ENCODE measurements at places on chromosomes 5 and 9.

DNA sequence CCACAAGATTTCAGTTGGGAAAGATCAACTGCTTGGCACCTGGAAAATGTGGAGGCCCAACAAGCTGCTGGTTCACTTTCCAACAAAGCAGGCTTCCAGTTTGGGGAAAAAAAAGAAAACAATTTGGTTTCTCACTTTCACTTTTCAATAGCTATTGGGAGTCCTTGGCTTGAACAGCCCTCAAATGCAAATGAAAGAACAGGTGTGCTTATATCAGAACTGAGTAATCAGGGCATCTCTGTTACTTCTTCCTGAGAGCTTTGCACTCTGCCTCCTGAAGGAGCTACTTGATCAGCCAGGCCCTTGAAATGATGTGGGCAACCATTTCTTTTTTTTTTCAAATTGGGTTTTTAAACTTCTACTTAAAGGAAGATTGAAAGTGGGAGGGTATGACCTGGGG is 73.5 kb downstream of the MFAP3 start:
- DNase-seq, result no peak

GRCh38 chr9:105330755-105331154 is 86.3 kb downstream of the SLC44A1 start:
- DNase-seq, result no peak

GRCh38 chr9:87882627-87883026 is at the start of gene SPATA31E1:
SPATA31E1 (plus strand) TSS chr9:87882877; CDS start chr9:87882892, 15 bp downstream.
- DNase-seq, result no peak

GRCh38 chr9:131260751-131261452 is 15.4 kb downstream of the FAM78A start:
- no peak for DNase-seq

GRCh38 chr5:177189965-177190364 is 56.4 kb downstream of the NSD1 start:
- no peak for DNase-seq

GRCh38 chr9:114100536-114100935 is 1.4 kb upstream of the KIF12 start:
- no peak for DNase-seq

GRCh38 chr9:92763721-92764380 is 782 bp downstream of the BICD2 start:
- no peak for DNase-seq

DNA sequence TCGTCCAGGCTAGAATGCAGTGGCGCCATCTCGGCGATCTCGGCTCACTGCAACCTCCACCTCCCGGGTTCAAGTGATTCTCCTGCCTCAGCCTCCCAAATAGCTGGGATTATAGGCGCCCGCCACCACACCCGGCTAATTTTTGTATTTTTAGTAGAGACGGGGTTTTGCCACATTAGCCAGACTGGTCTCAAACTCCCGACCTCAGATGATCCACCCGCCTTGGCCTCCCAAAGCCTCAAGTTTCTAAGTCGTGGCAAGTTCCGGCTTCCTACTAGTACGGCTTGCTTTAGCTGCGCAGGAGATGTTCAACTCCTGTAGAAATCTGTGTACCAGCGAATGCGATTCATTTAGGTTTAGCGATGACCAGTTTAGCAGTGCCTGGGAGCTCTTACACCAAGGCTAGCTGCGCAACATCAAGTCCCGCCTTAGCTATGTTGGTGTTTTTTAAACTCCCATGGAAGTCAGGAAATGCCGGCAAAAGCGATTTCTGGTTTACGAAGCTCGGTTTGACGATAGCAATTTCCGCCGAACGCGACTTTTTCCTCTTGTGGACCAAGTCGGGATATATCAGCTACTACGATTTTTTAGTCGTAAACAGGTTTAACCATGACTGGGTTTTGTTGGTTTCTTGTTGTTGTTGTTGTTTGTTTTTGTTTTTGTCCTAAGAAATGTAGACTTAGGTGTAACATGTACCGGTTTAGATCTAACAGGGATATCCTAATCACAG is 46.4 kb downstream of the ANXA2R start:
- no peak for DNase-seq

GRCh38 chr5:131787736-131788135 is 9.1 kb downstream of the FNIP1 start:
- DNase-seq, result no peak

- DNase-seq, result no peak
Measured at GRCh38 chr9:104896131-104896530, 31.8 kb downstream of the ABCA1 start.

DNA sequence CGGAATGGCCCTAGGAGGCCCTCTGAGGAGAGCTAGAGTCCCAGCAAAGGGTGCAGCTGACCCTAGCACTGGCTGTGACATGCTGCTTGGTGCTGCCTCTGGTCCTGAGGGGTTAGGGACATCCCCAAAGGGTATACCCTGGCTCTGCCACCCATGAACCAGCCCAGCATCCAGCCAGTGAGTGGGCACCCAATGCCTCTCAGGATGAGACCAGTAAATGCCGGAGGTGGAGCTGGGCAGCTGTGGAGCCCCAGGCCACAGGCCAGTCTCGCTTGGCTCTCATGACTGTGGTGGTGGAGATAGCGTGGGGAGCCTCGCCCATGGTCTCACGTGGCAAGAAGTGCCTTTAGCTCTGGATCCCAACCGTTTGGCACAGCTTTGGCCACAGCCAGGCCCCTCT is 3.7 kb upstream of the CEL start:
- DNase-seq, result no peak

- no peak for DNase-seq
Measured at GRCh38 chr5:76701298-76701697, 14.6 kb upstream of the F2R start.

DNA sequence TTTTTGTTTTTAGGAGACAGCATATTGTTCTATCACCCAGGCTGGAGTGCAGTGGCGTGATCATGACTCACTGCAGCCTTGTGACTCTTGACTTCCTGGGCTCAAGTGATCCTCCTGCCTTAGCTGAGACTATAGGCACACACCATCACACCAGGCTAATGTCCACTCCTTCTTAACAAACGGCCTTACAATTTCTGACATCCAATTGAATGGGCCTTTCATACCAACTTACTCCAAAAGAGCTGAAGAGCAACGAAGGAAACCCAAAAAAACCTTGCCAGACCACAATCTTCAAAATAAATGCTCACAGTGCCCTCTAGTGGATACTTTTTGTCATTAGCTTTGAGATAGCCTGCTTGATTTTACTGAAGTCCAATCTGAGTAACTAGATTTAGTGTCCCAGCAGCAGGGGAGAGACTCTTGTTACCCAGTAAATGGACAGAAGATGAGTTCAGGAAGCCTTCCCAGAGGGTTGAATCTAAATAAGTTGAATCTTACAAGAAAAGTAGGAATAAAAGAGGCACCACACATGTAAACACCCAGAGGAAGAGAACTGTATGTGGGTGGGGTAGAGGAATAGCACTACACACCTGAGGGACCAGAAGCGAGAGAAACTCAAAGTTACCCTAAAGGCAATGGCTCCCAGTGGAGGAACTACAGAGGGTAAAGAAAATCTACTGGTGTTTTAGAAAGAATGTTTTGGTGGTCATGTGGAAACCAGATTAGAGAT is 9.3 kb downstream of the ZNF622 start:
- DNase-seq, result peak; percentile 8

GRCh38 chr5:168793841-168794837 is 215.0 kb upstream of the PANK3 start:
- DNase-seq, result no peak

- no peak for DNase-seq
Measured at GRCh38 chr9:117725426-117725887, 21.3 kb downstream of the TLR4 start.

GRCh38 chr5:180622910-180623309 is 26.5 kb downstream of the FLT4 start:
- no peak for DNase-seq

DNA sequence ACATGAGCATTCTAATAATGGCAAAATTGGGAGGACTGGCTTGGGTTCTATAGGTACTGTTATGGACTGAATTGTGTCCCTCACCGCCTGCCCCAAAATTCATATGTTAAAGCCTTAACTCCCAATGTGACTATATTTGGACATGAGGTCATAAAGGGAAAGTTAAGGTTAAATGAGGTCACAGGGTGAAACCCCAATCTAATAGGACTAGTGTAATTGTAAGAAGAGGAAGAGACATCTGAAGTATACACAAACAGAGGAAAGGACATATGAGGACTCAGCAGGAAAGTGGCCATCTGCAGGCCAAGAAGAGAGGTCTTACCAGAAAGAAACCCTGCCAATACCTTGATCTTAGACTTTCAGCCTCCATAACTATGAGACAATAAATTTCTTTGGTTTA is 23.1 kb downstream of the RNF180 start:
- no peak for DNase-seq

DNA sequence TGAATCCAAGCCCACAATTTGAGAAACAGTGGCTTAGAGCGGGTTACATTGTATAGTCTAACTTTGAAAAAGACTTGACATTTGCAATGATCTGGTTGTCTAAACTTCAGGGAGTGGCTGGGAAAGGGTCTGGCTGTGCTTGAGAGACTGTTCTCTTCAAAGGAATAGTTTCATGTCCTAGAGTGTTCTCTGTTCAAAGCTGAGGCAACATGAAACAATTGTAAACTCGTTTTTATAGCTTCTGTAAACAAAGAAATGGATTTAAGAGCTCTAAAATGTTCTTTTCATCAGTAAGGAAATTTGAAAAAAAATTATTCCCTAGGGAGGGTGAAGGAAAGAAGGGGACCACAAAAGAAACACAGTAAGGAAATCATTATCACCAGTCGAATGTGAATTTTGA is 41.6 kb downstream of the FOCAD start:
- no peak for DNase-seq

DNA sequence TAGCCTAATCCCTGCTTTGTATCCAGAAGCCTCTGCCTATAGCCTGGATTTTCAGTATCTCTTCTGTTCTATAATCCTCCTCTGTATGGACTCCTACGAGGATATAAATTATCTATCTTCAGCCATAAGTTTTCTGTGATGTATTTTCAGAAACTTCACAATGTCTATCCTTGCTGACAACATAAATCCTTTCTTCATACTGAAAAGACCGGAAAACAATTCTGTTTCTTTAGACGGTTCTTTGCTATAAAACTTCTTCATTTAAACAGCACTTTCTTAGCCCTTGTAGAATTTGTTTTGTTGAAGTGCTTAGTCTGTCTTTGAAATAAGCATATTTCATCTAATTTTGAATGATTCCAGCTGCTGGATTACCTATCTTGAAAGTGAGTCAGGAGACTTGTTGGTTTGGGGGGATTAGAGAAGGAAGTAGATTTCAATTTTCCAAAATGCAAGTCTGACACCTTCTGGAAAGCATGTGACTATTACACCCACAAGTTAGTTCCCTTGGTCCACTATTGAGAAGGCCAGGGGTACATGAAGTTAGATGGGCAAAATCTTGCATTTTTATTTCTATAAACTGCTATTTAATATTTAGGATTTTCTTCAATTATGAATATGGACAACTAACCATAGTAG is 96.3 kb upstream of the RANBP3L start:
- no peak for DNase-seq

- peak; percentile 0 for DNase-seq
Measured at GRCh38 chr9:129068990-129069861, 11.7 kb upstream of the DOLPP1 start.

DNA sequence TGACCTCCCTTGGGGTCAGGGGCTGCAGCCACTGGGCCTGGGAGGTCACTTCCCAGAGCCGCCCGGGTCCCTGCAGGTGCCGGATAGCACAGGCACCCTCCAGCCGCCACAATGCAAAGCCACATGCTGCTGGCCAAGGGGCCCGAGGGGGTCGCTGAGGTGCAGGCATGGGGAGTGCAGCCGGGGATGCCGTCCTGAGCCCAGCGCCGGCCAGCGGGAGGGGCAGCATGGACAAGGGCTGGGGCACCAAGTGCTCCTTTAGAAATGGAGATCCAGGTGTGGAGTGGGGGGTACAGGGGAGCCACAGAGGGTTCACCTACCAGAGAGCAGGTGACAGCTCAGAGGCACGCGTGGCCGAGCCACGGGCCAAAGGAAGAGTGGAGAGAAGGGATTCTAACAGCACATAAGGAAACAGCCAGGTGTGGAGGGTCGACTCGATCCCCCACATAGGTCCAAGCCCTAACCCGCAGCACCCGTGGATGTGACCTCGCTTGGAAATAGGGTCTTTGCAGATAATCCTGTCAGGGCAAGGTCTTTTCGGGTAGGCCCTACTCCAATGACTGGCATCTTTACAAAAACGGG is 24.7 kb downstream of the ZDHHC11B start:
- no peak for DNase-seq

GRCh38 chr5:149044453-149045088 is 18.3 kb downstream of the SH3TC2 start:
- no peak for DNase-seq

DNA sequence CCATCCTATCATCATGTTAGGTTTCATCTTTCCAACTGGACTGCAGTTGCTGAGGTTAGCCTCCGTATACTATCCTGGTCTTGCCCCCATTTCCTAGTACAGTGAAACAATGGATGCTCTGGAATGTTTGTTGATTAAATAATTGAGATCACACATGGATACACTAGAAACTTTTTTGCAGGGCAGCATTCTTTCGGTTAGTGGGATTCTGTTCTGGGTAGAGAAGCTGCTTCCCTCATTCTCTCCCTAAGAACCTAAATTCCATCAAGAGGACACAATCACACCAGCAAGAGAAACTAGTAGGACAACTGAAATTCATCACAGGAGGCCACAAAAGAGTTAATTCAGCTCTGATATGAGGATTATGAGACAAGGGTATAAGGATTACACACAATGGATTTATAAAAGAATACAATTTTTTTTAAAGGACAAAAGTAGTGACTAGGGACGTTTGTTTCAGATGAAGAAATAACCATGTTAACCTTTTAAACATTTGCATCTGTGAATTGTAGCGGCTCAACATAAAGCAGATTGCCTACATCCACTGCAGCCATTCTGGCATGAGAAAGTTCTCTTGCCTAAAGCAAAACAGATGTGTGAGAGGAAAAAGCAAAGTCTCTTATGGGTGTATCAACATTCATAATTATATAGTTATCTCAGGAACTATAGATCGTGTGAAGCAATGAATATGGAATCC is 162.7 kb upstream of the LHFPL2 start:
- DNase-seq, result no peak

DNA sequence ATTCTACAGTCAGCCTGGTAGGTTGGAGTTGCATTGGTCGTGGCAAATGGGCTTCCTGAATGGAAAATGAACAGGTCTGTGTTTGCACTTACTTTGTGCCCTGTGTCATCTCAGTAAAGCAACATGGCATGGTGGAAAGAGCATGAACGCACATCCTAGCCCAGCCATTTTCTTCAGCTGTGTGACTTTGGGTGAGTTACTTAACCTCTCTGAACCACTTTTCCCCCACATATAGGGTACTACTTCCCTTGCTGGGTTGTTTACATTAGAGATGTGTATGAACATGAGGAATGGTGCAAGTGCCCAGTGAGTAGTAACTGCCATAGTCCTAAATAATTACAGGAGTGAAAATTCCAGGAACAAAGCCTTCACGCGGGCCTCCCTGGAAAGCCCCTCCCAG is 83.6 kb downstream of the MVB12B start:
- DNase-seq, result no peak

DNA sequence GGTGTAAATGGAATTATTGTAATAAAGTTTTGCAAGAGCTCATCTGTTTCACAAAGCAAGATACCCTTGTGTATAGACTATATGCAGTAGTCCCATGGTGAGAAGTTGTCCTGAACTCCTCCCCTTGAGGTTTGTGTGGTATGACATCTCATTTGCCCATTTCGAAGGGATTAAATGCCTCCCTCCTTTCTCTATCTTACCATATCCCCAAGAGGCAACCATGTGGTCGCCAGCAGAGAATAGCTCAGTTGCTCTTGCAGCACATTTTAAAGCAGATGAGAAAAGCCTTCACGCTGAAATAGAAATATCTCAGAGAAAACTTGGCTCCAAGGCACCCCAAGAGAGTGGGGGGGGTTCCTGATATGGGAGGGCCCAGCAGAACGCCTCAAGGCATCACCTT is 4.6 kb downstream of the SEMA6A start:
- no peak for DNase-seq

GRCh38 chr9:86601697-86602096 is 247.5 kb upstream of the TUT7 start:
- no peak for DNase-seq
